ENCODE measurements at places on chromosomes 1 and 21.

DNA sequence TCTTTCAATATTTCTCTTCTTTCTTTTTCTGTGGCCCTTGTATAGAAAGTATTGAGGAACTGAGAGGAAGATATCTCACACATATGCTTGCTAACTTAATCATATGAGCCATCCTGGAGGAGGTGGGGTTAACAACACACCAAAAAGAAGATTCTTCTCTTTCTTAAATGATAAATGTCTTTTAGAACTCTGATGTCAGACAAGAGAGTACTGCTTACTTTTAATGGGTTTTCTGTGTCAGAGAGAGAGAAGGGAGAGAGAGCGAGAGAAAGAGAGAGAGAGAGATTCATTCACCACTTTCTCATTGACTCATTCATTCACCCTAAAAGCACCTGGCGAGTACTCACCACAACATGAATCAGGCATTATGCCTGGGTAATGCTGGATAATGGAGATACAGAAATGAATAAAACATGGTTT, 250.3 kb upstream of the SGIP1 start:
- DNase-seq: no peak

DNA sequence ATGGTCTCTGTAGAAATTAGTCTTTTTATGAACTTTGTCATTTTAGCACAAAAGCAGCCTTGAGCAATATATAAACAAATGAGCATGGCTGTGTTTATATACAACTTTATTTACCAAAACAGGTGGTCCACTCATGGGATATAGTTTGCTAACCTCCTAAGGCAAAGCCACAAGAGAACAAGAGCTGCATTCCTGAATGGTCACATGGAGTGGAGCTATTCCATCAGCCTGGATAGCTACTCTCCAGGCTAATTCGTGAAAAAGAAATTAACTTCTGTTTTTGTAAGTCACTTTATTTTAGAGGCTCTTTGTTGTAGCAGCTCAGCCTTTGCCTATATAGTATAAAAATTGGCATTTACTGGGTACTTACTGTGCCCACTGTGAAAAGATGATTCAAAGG, 163.3 kb upstream of the FAM78B start:
- peak; percentile 50 for DNase-seq

- no peak for DNase-seq
Measured at GRCh38 chr1:80448081-80448480, 1352.7 kb upstream of the ADGRL2 start.

DNA sequence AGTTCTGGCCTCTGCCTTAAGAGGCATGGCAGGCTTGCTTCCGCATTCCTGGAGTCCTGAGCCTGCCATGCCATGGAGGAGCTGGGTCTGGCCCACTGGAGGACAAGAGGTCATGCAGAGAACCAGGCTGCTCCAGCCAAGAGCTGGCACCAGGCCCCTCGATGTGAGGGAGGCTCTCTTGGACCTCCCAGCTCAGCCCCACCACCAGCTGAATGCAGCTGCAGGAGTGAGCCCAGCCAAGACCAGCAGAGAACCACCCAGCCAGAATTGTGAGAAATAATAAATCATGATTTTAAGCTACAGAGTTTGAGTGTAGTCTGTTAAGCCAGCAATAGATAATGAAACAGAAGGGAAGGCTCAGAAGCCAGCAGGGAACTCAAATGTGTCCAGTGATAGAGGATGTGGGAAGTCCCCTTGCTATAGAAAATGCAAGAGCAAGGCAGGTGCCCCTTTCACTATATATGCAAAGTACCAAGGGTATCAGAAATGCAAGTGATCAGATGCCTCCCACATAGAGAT, 118.4 kb downstream of the HIVEP3 start:
- DNase-seq: no peak

DNA sequence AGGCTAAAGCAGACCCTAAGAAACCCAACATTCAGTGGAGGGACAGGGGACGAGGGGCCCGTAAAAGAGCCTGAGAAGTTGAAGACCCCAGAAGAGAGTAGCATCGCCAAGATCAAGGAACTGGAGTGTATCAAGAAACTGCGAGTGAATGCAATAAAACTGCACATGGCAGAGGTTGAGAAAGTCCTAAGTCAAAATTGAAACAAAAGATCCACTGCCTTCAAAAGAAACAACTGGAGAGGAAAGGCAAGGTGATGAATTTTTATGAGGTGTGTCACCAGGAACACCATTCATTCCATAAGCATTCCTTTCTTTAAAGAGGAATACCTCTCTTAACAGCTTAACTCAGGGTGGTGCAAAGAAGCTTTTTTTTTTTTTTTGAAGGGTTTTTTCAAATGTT, 38.3 kb upstream of the ADORA3 start:
- no peak for DNase-seq

DNA sequence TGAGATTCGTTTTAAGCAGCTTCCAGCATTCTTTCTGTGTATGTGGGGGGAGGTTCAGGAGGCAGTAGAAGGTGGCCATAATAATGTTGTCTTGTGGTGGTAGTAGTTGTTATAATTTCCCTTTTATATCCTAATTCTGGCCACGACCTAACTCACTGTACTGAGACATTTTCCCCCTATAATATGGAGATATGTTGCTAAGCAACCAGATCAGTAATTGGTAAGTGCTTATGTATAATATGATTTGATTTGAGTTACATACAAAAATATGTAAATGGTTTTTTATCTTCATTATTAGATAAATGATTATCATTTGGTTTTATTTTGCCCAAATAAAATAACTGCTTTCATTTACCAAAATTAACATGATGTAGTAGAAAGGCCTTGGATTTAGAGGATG, 376.2 kb downstream of the KIF26B start:
- no peak for DNase-seq

DNA sequence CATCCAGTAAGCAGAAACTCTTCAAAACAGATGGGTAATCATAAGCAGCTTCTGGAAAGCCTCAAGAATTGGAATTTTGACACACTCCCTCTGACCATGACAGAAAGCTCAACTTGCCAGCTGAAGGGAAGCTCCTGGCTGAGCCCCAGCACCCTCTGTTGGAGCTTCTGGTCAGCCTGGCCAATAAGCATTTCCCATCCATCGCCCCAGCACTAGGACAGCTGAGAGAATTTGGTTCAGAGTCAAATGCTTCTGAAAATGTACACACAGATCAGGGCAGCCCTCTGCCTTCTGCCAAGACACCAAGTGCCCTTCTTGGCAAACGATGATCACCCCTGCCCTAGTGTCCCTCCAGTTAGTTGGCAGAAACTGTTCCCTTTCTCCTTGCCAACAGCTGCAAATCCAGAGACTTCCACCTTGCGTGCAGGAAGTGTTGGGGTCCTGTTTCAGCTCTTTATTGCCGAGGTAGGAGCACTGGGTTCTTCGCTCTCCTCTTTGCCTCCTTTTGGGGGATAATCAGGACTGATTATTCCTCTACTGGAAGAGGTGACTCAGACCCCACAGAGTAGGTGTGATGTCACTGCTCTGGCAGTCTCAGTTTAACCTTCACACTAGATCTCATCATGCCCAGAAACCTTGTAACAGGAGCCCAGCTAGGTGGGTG, 11.9 kb downstream of the PIGV start:
- peak; percentile 62 for DNase-seq

DNA sequence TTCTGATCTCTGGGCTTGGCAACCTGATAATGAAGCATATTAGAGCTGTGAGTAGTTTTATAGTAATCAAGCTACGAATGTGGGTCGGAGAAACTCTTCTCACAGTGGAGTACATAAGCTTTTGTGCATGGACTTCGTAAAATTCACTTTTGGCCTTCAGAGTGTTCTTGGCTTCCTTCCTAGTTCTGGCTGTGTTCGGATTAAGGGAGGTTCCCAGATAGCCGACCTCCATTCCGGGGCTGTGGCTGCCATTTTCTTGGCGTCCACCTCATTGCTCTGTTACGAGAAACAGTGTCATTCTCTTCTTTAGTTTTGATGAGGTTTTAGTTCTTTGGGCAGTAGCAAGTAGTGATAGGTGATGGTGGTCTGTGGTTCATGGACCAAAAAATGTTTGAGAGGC, 26.3 kb downstream of the CAMTA1 start:
- DNase-seq: no peak

DNA sequence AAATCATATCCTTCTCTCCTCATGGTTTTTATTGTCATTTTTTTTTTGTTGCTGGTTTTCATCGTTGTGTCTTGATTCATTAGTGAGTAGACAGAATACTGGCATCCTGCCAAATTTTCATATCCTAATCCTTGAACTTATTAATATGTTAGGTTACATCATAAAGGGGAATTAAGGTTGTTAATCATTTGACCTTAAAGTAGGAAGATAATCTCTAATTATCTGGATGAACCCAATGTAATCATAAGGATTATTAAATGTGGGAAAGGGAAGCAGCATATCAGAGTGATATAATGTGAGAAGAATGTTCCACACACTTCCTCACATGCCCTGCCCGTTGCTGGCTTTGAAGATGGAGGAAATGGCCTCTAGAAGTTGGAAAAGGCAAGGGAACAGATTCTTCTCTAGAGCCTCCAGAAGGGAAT, 299.7 kb downstream of the HMCN1 start:
- no peak for DNase-seq

- no peak for DNase-seq
Measured at GRCh38 chr1:64203420-64203819, at the start of gene UBE2U. UBE2U (plus strand) TSS chr1:64203623; CDS start chr1:64204051, 428 bp downstream.

- DNase-seq: no peak
Measured at GRCh38 chr21:33197496-33197895, 32.2 kb upstream of the IFNAR2 start.

GRCh38 chr1:165152727-165153126, 203.8 kb downstream of the LMX1A start:
- no peak for DNase-seq

DNA sequence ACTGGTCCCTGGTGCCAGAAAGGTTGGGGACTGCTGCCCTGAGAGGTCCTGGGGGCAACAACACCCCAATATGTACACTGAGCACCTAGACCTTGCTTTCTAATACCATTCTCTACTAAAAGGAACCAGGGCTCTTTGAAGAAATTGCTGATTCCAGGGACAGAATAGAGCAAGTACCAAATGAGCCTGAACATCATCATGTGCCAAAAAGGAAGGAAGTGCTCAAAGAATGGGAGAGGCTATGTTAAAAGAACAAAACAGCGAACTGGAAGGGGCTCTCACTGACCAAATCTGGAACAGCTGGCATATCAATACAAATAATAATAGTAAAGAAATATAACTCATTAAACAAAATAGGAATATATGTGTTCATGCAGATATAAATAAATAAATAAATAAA, 50.8 kb downstream of the PIK3R3 start:
- no peak for DNase-seq

DNA sequence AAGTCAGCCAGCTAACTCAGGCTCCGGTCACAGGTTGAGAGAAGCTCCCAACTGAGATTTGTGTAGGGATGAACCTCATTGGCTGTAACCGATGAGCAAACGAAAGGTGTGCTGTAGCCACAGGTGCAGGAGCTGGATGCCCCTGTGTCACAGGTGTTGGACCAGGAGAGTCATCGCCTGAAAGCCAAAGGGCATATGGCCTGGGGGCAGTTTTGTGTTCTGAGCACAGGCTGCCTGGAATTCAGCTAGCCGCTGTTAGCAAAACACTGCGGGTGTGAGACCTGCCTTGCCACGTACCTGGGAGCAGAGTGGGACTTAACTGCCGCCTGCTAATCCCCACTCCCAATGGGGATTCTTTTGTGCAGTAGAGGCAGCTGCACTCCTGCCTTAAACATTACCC, 55.3 kb downstream of the NEK7 start:
- DNase-seq: no peak

DNA sequence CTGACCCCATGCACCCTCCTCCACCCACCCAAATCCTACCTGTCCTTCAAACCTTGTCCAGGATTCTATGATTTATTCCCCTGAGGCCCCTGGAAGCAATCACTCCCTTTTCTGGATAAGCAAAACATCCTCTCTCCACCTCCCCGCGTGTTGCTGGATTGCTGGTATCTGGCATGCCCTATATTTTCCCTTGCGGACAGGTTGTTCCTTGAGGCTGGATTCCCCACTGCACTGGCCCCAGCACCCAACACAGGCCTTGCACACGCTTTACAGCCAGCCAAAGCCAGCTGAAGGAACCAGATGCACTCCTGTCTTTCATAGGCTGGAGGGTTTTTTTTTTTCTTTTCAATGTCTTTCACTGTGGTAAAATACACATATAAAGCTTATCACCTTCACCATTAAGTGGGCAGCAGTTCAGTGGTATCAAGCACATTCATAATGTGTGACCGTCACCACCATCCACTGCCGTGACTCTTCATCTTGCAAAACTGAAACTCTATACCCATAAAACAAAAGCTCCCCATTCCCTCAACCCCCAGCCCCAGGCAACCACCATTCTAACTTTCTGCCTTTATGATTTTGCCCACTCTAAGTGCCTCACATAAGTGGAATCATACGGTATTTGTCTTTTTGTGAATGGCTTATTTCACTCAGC, 50.9 kb downstream of the TOR1AIP2 start:
- no peak for DNase-seq

GRCh38 chr1:218433744-218434143, 88.6 kb downstream of the TGFB2 start:
- DNase-seq: no peak

- DNase-seq: peak; percentile 89
Measured at GRCh38 chr1:29708796-29709703, 472.7 kb downstream of the PTPRU start.

DNA sequence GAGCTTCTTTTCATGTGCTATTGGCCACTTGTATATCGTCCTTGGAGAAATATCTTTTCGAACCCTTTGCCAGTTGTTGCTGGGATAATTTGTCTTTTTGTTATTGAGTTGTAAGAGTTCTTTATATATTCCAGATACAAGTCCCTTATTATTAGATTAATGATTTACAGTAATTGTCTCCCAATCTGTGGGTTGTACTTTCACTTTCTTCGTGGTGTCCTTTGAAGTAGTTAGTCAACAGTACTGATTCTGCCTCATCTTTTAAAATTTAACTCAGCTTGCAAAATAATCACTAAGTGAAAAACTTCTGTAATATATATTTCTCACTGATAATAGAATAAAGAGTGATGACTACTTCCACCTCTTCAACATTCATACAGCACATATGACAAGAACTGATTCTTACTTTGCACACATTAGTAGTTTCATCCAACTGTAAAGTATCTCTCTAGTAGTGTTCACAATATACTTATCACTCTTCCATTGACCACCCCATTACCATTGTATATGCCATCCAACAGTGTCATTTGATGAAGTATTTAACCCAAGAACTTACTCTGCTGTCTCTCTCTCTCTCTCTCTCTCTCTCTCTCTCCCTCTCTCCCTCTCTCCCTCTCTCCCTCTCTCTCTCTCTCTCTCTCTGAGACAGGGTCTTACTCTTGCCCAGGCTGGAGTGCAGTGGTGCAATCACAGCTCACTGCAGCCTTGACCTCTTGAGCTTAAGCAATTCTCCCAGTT, 104.2 kb upstream of the DMRTA2 start:
- no peak for DNase-seq

GRCh38 chr1:56817716-56818463, 1.3 kb downstream of the FYB2 start:
- no peak for DNase-seq
